T1000 (cell line): ENCODE measurements at places on chromosomes 7 and 10.

DNA sequence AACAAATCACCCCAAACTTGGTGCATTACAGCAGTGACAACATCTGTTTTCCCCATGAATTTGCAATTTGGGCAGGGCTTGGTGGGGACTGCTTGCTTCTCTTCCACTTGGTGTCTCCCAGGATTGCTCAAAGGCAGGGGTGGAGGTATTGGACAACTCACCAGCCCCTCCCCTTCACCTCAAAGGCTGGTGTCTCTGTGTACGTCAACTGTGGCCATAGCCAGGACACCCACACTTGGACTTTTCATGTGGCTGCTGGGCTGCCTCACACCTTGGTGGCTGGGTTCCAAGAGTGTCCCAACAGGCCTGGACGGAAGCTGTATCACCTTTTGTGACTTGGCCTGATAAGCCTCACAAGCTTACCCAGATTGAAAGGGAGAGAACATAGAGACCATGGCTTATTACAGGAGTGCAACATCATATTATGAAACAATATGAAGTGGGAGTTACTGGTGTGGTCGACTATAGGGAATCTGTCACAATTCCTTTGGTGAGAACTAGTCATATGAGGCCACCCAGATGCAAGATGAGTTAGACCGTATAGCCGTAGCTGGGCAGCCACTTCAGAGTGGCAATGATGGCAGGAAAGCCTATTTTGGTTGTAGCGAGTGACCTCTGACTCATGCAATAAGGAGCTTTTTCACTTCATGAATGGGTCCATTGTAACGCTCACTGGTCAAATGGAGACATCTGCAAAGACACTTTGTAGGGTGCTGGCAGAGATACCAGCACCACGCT is 187.6 kb upstream of the ITGB1 start:
- no peak for DNase-seq

- DNase-seq, result no peak
These were observed 24.8 kb upstream of the ARHGAP12 start for GRCh38 chr10:31953480-31953879.

- DNase-seq, result peak; percentile 62
These were observed at the start of gene HOXA9 for GRCh38 chr7:27165089-27165995. TSS of gene HOXA9 (minus strand) at chr7:27165537. CDS start at chr7:27165457, 80 bp downstream.

GRCh38 chr7:157301610-157302120 is 35.1 kb upstream of the DNAJB6 start:
- DNase-seq, result no peak

DNA sequence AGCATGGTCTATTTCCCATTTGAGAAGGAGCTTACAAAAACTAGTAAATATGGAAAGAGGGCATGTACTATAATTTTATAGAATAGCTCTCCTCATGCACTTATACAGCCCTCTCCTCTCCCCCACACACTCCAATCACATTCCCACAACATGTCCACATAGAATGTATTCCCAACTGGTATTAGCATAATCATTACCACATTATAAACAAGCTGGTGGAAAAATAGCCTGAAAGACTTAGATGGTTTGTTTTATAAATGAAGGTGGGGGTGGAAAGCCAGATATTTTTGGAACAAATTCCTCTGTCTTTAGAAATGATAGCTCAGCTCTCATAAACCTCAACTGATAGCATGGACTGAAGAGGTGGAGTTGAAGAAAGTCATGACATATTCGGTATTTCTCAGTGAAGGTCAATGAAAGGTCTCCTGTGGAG is 410.1 kb downstream of the SUGCT start:
- no peak for DNase-seq
